Stimulated activated CD4-positive, alpha-beta T cell treated with anti-CD3 and anti-CD28 coated beads, Interleukin-1b, Interleukin-23, amount 100 ng/mL, for 1 hour (primary cell): ENCODE measurements at places on chromosomes 5 and 9.

- DNase-seq, result no peak
Measured at GRCh38 chr9:18360005-18360404, 113.9 kb upstream of the ADAMTSL1 start.

DNA sequence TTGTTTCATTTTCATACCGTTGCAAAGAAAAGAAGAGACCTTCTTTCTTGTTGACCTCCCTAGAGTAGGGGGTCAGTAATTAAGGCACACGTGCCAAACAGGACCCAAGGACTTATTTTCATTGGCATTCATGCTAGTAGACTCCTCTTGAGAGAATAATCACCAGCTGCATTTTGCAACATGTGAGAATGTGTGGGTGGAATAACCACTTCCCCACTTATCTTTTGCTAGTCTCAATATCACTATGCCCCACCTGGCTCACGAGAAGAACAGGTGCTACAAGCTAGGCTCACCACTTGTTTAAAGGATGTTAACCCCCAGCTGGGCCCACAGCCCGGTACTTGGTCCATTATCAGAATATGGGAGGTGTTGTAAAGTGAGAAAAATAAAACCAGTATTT is 460.7 kb upstream of the MEF2C start:
- DNase-seq, result no peak

DNA sequence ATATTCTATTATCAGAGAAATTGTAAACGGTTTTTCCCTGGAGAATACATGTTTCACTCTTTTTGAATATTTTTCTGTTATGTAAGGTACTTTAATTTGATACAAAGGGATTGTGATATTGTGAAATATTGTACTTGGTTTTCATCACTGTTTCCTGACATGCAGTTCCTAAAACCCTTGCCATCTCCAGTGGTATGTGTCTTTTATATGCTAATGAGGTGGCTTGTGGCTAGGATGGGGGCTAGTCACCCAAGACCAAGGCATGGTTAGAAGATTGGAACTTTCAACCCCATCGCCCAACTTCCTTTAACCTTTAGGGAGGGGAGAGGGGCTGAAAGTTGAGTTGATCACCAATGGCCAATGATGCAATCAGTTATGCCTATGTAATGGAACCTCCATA is 160.6 kb downstream of the TAF11L14 start:
- no peak for DNase-seq

- DNase-seq, result no peak
Measured at GRCh38 chr5:172878585-172878932, 44.5 kb downstream of the ERGIC1 start.

DNA sequence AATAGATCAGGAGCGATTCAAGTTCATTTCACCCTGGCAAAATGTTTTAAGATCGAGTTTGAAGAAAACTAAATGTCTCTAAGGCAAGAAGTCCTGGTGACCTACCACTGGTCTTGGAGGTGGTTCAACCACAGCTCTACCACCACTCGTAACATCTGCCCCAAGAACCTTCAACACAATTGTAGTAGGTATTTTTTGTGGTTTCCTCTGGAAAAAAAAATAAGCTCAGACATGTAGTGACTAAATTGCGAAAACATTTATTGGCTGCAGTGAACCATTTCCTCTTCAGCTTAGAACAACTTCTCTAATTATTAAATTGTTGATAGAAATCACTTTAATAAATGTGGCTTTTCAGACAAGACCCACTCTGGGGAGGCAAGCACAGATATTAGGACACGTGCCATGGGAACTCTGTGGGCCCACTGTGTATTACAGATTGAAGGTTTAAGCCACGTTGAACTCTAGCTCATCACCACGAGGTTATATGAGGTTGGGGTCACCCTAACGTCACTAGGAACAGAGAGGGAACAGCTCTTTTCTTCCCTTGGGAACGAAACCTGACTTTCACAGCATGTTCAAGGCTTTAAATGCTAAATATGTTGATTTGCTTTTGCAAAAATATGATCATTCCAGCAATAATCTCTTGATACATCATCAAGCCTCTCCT is 142.9 kb downstream of the HSD17B3 start:
- no peak for DNase-seq
